Islet precursor cell (in vitro differentiated cells): ENCODE measurements at places on chromosomes 4 and X.

- no peak for DNase-seq
Measured at GRCh38 chrX:108309144-108309543, 129.1 kb downstream of the COL4A6 start.

GRCh38 chrX:7132335-7133049 is 15.0 kb upstream of the STS start:
- DNase-seq, result peak; percentile 93

DNA sequence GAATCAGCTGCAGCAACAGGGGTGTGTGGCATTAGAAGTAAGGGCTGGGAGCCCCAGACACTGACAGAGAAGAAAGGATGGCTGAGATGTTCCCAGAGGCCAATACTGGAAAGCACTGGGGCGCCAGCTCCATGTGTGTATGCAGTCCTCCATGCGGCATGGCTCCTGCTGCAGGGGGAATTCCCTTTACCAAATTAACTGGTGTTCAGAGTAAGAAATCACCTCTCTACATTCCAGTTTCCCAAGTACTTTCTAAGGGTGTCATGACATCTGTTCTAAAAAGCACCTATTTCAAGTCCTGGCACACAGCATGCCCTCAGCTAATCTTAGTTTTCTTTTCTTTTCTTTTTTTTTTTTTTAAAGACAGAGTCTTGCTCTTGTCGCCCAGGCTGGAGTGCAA is 98.0 kb downstream of the MAML3 start:
- no peak for DNase-seq

GRCh38 chr4:159229164-159229563 is 126.3 kb downstream of the RAPGEF2 start:
- DNase-seq, result peak; percentile 92

GRCh38 chrX:39642071-39642470 is 455.7 kb downstream of the BCOR start:
- no peak for DNase-seq

DNA sequence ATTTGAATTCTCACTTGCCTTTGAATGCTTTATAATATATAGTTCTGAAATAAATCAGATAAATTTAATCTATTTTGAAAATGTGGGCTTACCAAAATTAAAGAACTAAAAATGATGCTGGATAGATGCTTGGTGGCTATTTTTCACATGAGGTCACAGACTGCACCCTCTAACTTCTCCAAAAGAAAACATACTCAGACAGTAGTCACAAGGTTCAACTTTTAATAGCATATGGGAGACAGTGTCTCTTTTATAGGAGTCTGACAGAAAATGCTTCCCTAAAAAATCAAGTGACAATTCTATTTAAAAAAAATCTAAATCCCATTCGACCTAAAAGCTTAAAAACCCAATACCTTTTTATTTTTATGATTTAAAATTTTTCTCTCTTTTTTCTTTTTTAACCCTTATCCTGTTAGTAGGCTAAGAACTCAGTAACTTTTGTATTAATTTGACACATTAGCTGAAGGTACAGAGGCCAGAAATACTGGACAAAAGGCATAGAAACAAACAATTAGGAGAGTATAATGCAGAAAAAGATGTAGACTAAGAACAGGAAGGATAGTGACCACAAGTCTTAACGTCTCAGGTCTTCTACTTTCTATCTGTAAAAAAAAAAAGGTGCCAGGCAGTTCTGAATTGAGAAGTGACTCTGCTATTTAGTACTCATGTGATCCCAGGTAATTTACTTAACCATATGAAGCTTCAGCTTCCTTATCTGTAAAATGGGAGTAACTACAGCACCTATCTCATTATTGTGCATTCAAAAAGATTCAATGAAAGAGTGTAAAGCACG is 7.6 kb downstream of the TIGD4 start:
- no peak for DNase-seq

DNA sequence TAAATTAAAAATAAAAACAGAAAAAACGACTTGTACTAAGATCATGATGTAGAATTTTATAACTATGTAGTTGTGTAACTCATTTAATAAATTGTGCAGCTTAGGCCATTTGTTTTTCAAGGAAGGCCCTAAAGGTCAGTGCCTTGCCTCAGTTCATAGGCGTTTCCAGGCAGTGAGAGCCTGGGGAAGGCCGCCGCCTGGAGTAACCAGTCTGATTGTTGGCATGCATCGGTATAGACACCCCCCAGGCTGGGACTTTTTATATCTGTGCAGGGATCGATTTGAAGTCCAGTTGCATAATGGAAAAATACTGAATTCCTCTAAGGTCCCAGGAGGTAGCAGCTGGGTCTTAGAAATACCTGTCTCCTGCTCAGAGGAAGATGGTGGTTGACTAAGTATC is 77.2 kb downstream of the TMEM131L start:
- DNase-seq, result no peak

DNA sequence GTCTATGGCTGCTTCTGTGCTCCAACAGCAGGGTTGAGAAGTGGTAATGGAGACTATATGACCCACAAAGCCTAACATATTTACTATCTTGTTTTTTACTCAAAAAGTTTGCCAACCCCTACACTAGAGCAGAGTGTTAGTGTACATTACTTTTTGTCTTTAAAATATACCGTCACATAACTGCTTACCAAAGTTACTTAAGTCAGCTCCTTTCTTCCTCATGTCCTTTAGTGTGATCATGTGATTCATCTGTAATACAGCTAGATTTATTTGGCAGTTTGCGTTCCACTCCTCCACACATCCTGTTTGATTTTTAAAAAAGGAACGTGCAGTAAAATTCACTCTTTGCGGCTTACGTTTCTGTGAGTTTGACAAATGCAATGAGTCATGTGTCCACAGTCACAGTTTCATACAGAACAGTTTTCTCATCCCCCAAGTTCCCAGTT is 162.4 kb upstream of the GPRIN3 start:
- no peak for DNase-seq

- no peak for DNase-seq
Measured at GRCh38 chr4:109608879-109609278, 48.8 kb downstream of the MCUB start.

DNA sequence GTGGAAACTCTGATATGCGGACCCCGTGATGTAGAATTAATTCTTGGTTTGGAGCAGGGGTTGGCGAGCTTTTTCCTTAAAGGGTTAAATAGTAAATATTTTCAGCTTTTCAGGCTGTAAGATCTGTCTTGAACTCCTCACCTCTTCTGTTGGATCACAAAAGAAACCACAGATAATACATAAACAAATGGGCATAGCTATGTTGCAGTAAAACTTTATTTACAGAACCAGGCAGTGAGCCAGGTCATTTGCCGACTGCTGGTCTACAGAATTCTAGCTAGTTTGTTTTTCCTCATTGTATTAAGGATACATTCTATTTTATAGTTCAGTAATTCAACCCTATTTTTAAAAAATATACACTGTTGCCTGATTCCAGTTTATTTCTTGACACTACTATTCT is 116.6 kb downstream of the PAPSS1 start:
- DNase-seq, result no peak

DNA sequence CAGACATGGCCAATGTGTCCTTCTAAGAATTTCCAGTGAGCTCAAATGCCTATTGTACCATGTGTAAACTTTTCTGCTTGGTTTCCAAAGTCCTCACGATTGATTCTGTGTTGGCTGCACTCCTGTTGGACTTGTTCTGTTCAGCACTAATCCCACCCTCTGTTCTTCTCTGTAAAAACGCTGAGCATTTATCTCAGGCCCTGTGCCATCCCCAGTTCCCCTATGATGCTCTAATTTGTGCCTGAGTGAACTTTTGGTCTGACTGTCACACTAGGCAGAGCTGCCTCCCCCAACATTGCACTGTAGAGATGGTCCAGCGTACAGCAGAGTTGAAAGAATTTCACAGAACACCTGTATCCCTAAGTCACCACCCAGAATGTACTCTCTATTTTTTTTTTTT is 76.1 kb upstream of the STS start:
- no peak for DNase-seq

DNA sequence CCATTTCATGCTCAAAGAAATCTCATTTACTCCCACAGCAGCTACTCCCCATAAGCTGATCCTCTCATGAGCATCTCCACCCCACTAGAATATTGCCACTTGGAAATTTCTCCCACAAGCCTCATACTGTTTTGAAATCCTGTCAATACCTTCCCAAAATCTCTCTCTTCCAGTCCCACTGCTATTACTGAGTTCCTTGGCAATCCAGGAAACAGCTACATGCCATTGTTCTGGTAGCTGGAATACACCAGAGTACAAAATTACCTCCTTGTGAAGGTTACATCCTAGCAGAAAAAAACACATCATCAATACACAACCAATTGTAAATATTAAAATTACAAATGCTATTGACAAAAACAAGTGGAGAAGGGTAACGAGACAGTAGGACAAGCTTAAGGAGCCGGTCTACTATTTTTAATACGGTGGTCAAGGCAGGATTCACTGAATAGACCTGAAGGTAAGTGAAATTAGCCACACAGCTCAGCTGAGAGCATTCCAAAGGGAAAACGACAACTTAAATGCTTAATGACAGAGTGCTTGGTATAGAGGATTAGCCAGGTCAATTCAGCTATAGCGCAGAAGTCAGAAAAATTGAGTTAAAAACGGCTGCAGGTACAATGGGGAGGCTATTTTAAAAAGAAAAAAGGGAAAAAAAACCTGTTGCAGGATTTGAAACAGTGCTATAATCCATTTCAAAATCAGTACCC is 6.4 kb downstream of the RPL9 start:
- DNase-seq, result no peak

- DNase-seq, result no peak
Measured at GRCh38 chr4:168723020-168723419, 226.2 kb downstream of the PALLD start.

GRCh38 chr4:100357542-100357941 is 160.3 kb downstream of the EMCN start:
- DNase-seq, result no peak

GRCh38 chrX:72009731-72010130 is 99.1 kb downstream of the NHSL2 start:
- peak; percentile 10 for DNase-seq

DNA sequence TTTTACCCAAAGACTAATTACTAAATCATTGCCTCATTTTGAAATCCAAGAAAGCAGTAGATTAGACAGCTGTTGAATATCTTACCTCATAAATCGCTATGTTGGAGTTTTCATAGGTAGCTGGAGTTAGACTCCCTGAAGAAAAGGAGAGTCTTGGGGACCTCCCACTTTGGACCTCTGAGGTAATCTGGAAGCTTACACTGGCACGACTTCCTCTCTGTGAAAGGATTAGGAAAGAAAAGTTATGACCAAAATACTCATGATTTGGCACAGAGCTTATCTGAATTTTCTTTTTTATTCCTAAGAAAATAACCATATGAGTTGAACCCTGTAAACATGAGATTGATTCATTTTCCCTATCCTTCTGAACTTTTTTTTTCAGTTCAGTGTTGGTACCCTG is 40.6 kb downstream of the GUCY2F start:
- no peak for DNase-seq

GRCh38 chr4:52545099-52546069 is 113.7 kb downstream of the USP46 start:
- peak; percentile 84 for DNase-seq

GRCh38 chr4:87227751-87228151 is 7.3 kb upstream of the KLHL8 start:
- DNase-seq, result no peak

GRCh38 chr4:174401471-174402130 is 117.9 kb downstream of the CEP44 start:
- no peak for DNase-seq

- no peak for DNase-seq
Measured at GRCh38 chr4:176805155-176805554, 12.4 kb upstream of the VEGFC start.

DNA sequence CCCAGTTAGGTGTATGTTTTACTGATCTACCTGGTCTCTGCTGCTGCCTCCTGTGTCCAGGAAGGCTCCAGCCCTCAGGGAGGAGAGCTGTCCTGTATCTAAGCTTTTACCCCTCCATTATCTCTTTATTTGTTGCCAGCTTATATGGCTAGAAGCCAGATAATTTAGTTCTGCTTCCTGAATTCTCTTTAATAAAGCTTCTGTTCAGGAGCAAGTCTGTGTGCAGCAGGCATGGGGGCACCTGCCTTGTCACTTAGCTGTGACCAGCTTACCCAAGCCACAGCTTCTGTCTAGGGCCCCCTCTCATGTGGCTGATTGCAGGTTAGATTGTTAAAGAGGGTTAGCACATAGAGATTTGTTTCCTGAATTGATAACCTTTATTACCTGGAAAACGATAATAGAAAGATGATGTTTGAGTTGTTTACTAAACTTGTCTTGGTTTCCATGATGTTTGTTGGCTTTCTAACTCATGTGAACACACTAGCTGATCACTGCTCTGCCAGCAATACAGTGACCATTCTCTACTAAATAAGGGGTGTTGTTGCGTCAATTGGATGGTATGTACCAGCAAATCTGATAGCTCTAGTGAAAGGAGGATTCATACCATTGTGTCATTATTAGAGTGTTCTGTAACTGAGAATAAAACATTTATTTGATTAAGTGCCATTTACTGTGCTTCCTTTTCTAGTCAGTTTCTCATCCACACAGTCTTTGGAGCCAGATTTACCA is 189.8 kb upstream of the ANK2 start:
- no peak for DNase-seq

GRCh38 chr4:76850010-76850441 is 47.9 kb downstream of the SOWAHB start:
- DNase-seq, result no peak

DNA sequence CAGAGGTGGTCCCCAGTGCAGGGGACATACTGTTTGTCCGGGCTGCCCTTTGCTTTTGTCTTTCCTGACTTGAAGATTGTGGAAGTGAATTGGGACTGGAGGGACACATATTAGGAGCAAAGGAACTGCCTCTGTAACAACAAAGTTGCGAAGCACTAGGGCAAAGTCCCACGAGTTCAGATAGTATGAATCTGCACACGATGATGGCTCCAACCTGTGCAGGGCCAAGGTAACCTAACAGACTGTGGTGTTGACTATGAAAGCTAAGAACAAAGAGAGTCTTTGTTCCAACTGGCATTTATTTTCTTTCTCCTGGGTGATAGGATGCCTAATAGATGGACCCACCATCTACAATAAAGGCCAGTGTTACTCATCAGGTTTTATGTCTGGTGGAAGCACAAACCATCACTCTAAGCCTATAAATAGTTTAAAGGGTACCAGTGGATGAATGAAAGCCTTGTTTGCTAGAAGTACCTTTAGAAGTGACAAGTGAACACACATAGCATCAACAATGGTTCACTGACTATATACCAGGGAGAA is 71.8 kb downstream of the TMA16 start:
- no peak for DNase-seq

- no peak for DNase-seq
Measured at GRCh38 chr4:186942758-186943377, 219.2 kb upstream of the FAT1 start.

GRCh38 chrX:39396358-39396995 is 595.2 kb downstream of the MID1IP1 start:
- no peak for DNase-seq

DNA sequence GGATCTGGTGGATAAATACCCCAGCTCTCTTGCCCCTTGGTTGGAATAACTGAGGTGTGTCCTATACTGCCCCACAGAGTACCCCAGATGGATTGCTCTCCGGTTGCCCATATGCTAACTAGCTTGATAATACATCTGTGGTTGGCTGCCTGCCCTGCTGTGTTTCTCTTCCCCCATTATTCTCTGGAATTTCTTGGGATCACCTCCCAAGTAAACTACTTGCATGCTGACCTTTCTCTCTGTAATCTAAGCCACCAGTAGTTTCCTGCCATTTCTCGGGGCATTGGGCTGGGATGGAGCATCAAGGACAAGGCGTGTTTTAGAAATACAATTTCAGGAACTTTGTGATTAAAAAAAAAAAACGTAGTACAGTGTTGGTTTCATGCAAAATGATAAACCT is 25.2 kb downstream of the PPP1R2C start:
- no peak for DNase-seq
